ENCODE measurements at places on chromosomes 12 and 14.
A peak's percentile ranks its signal among the peaks of the same experiment; 100 is the strongest.

DNA sequence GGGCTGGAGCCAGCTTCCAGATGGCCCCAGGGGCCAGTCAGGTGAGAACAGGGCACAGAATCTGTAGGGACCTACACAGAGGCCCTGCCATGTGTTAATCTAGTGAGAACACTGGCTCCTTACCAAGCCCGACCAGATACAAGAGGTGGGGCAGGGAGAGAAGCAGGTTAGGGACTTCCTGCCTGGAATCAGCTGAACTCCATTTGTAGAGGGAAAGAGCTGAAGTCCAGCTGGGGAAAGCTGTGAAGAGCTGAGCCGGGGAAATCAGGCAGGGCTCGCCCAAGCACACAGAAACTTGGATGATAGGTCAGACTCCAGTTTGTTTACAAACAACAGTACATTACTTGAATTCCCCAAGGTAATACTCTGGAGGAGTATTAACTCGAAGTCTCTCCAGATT lies 46.7 kb downstream of the PTGER2 start:
- no peak for DNase-seq

DNA sequence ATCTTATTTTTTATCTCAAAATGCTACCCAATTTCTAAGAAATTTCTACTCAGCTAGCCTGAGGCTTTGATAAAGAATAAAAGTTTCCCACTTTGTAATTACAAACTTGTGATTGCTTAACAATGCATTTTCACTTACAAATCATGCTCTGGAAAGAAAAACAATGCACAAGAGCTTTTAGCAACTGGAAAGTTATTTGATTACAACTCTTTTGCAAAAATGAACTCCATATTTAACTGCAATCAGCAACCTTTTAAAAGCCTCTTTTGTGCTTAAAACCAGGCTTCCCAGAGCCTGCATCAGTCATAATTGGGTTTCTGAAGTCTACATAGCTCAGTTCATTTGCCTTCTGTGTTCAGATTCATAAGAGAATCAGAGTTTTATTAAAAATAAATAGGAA lies 395.2 kb downstream of the PAWR start:
- no peak for DNase-seq

GRCh38 chr12:69345742-69346141 lies 2.4 kb upstream of the LYZ start:
- DNase-seq, result peak; percentile 42

GRCh38 chr14:102530828-102531478 lies 21.4 kb upstream of the ANKRD9 start:
- DNase-seq, result no peak

DNA sequence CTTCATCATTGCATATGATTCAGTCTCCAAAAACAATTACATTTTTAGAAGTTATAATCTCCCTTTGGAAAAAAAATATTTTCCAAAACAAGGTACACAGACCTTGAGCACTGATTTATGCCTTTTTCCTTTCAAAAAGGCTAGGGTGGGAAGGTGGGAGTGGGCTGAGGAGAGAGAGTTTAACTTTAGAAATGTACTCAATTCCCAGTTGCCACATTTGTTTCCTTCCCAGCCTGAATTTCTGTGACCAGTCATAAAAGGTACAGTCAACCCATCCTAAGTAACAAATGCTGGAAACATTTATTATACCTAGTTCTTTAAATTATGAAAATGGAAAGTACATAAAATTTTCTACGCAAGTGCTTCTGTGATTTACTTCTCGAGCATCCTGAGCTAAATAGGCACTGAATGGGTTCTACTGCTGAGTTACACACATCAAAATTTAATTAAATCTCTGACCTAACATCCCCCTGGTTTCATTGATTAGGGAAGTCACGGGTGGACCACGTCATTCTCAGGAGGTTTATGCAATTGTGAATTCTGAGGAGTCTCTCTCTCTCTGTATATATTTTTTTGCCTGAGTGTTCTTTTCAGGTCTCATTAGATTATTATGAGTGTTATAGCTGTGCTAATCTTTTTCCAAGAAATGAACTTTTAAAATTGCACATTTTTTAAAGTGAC lies 371.8 kb downstream of the BTG1 start:
- DNase-seq, result no peak

DNA sequence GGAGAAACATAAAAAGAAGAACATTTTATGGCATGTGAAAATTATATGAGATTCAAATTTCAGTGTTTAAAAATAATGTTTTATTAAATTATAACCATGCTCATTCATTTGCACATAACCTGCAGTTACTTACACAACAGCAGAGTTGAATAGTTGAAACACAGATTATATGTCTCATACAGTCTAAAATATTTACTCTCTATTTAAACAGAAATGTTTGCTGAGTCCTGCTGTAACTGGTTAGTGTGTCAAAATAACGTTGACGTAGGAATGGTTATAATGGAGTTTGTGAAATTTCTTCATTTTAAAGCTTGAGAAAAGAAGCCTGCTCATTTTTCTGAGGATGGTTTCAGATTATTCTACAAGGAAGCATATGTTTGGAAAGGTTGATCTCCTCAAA lies 196.5 kb upstream of the GARIN2 start:
- no peak for DNase-seq

DNA sequence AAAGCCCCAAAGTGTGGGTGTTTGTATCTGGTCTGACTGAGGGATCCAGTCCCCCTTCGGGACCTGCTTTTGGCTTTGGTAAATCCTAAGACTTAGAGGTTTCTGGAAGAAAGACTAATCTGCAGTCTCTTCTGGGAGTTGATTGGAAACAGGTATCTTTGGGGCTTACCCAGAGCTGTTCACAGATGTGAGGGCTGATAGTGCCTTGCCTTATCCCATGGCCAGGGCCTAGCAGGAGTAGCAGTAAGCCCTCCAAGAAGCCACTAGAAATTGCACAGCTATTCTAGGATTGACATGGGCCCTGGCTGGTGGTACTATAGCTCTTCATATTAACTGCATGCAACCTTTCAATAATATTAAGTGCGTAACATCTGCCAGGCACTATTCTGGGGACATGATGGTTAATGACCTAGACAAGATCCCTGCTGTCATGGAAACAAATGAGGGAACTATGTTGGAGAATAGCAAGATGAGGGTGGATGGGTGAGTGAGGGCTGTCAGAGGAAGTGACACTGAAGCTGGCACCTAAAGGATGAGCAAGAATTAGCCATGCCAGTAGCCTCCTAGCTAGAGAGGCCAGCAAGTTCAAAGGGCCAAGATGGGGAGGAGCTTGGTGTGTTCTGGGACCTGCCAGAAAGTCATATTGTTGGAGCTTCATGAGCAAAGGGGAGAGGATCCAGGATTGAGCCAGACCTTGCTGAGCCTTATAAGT lies 71.7 kb downstream of the CRADD start:
- DNase-seq, result no peak

DNA sequence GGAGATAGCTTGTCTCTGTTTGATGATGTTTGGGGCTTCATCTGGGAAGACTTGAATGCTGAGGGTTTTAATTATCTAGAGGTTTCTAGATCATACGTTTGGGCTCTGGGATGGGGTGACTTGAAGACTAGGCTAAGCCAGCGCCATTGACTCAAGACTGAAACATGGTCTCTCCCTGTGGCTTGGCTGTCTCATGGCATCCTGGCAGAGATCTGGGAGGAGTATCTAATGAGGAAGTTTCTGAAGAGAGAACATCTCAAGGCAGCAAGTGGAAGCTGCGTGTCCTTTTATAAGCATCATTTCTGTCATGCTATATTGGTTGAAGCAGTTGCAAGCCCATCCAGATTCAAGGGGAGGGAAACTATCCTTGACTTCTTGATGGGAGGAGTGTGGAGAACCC lies 104.8 kb downstream of the UNC79 start:
- no peak for DNase-seq

- no peak for DNase-seq
Measured at GRCh38 chr14:79915406-79915805, 295.9 kb downstream of the DIO2 start.

GRCh38 chr12:115051378-115051777 lies 367.4 kb upstream of the TBX3 start:
- no peak for DNase-seq

DNA sequence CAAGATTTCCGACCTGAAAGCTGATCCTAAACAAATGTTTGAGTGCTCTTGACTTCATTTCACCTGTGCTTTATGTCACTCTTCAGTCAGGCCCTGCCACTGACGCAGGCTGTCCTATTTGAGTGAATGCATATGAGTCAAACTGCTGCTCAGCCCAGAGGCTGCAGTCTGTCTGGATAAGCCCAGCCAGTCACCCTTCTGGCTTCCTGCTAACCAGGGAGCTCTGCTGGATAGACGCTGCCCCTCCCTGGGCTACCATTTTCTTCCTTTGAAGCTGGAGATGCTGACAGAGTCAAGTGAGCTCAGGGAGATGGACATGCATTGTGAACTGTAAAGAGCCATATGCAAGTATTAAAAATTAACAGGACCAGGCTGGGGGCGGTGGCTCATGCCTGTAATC lies 5.1 kb upstream of the TUNAR start:
- no peak for DNase-seq

GRCh38 chr14:104443391-104444158 lies 136.0 kb upstream of the C14orf180 start:
- DNase-seq, result no peak

DNA sequence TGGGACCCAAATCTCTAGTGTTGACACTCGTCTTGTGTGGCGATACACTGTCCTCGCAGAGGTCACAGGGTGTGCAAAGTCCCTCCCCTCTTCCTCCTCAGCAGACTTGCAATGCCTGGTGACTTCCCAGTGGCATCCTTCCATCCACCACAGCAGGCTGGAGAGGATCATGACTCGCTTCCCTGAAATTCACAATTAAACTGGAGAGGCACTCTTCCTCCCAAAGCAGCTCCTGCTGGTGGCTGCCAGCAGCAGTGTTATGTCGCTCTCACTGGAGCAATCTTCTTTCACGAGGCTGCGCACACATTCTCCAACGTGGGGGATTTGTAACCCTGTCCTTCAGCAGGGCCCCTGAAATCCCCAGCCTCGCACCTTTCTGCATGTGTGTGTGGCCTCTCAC lies 145.2 kb upstream of the TMCC3 start:
- no peak for DNase-seq

Data from NCI-H2081 (cell line).